SW480 (cell line): ENCODE measurements at places on chromosomes 1 and 21.
A peak's percentile ranks its signal among the peaks of the same experiment; 100 is the strongest.

DNA sequence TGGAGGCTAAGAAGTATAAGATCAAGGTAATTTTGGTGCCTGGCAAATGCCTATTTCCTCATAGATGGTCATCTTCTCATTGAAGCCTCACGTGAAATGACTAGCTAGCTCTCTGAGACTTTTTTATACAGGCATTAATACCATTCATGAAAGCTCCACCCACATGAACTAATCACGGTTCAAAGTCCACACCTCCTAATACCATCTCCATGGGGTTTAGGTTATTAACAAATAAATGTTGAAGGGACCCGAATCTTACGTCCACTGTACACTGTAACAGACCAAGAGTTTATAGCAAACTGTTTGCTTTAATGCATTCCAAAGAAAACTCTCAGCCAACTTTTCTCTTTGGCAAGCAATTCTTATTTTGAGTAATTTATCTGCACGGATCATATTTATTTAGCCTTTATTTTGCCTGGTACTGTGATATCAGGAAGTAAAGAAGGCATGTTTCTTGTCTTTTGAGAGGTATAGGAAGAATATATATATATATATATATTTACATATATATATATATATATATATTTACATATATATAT is 296.1 kb upstream of the LRRC7 start:
- DNase-seq, result no peak

DNA sequence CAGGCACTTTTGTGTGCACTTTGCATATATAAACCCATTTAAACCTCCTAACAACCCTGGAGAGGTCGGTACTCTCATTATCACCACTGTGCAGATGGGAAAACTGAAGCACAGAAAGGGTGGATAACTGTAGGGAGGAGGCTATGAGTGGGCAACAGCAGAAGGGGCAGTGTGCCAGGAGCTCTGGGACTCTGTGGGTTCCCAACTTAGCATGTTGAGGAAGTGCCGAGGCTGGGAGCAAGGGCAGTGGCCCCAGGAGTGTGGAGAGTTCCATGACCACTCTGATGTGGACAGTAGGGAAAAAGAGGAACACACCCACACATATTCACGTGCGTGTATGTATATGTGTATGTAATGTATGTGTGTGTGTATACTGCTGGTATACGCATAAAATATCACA is 25.7 kb upstream of the KCNC4 start:
- no peak for DNase-seq

GRCh38 chr1:39422614-39423013 is 68.8 kb upstream of the BMP8A start:
- no peak for DNase-seq

DNA sequence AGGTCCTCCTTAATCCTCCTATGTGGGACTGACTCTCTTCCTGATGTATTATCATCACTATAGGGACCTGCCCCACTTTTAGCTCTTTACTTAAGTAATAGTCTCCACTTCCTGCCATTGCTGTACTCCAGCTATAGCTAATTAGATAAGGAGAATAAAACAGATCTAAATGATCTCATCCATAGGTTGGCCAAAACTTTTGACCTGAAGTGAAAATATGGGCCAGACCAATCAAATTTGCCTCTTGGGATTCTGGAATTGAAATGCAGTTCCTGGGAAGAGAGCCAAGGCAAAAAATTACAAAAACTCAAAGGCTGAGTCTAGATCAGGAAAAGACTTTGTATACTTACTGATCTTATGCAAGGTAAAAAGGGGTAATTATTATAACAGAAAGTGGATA is 36.1 kb upstream of the PDE4B start:
- no peak for DNase-seq

DNA sequence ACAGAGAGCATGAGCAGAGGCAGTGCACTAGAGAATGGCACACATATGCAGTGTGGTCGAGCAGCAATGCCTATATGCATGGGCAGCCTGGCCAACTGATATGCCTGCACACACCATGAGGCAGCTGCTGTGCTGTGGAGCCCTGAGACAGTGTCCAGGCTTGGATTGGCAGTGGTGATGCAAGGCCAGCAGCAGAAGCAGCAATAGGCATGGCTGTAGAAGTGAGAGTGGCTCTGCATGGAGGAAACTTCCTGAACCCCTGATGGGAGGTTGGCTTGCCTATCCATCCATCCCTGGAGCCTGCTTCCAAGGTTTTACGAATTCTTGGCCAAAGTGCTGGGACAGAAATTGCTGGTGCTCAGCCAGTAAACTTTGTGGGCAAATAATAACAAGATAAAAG is 89.7 kb downstream of the DIRAS3 start:
- DNase-seq, result no peak

- no peak for DNase-seq
These were observed 78.8 kb upstream of the RBM34 start for GRCh38 chr1:235239851-235240250.

GRCh38 chr1:11541956-11542355 is 63.0 kb downstream of the DISP3 start:
- no peak for DNase-seq

DNA sequence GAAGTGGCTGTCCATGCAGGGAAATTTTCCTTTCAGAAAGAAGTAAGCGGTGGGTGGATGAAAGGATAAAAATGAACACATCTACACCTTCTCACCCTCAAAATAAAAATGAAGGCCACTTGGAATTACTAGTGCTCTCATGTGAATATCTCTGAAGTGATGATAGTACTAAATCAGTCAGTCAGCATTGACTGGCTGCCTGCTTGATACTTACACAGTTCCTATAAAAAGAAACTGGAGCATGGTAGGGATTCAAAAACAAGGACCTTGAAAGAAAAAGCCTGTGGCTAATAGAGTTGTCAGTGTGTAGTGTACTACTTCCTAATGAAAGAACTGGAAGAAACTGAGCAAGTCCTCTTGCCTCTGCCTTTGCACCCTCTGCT is 239.7 kb downstream of the HLX start:
- no peak for DNase-seq

DNA sequence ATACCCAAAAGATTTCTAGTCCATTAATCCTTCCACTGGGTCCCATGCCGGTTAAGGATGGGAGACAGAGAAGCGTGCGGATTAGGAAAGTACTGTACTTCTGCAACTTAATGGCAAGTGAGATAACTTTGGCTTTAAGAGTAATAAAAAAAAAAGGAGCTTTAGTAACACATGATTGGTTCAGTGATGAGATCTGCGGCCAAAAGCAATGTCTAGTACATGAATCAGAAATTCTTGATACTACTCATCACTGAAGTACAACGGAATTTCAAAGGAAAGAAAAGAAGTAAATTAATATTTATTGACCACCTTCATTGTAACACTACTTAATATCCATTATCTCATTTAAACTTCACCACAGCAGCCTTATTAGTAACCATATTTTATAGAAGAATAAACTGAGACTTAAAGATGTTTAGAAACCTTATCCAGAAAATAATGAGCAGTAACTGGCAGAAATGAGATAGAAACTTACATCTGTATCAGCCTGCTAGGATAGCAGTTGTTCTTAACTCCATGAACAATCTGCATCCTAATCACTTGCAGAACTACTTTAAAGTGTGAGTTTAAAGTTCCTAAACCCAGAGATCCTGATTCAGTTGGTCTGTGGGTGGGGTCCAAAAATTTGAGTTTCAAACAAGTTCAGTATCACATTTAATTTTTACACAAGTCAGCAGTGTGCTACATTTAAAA is 14.1 kb upstream of the NUF2 start:
- no peak for DNase-seq

DNA sequence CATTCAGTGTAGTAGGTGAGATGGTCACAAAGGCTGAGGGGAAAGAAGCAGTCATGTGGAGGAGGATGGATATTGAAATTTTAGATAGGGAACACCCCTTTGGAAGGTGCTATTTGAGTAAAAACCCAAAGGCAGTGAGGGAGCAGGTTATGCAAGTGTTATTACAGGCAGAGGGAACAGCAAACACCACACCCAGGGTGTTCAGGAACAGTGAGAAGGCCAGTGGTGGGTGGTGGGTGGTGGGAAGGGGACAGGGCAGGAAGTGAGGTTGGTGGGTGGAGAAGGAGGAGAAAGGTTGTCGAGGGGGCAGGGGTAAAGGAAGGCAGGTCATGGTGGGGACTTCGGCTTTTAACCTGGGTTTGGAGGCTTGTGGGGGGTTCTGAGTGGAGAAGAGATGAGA is 39.2 kb upstream of the SCMH1 start:
- no peak for DNase-seq

- no peak for DNase-seq
These were observed 709 bp downstream of the NECTIN4 start for GRCh38 chr1:161088587-161089110.

- DNase-seq, result no peak
These were observed 14.6 kb downstream of the OTUD7B start for GRCh38 chr1:149995927-149996326.

DNA sequence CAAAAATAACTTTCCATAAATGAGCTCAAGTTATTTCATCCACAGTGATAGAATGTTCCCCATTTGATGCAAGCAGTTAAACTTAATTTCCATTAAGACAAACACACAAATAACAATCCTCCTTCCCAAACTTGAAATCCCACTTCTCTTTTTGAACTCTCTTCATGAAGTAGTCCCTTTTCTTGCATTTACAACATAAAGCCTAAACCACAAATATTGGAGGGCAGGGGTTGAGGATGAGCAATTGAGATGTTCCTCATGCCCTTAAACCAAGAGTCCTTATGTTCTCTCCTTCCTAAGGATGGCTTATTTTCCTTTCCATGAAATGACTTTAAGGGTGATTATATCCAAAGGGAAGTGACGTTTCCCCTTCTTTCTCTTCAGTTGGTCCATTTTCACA is 228.8 kb downstream of the DISC1 start:
- DNase-seq, result no peak

DNA sequence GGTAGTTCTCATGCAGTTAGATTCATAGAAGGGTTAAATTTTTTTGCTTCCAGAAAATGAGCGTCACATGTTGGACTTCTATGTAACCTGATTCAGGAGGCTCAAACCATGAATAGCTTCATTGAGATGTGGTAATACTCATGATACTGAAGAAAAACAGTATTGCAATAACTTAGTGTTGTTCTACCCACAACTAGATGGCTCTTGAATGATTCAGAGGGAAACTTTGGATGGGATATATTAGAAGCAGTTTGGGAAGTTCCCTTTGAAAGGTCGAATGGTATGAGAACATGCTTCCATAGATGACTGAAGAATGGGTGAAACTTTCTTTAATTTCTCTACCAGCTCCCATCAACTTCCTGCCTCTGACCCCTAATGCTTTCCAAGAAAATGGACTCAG is 211.7 kb upstream of the PTGFR start:
- DNase-seq, result no peak

GRCh38 chr1:180376253-180376652 is 126.1 kb downstream of the ACBD6 start:
- DNase-seq, result no peak

- no peak for DNase-seq
These were observed 5.1 kb downstream of the AHCYL1 start for GRCh38 chr1:109989506-109990301.

DNA sequence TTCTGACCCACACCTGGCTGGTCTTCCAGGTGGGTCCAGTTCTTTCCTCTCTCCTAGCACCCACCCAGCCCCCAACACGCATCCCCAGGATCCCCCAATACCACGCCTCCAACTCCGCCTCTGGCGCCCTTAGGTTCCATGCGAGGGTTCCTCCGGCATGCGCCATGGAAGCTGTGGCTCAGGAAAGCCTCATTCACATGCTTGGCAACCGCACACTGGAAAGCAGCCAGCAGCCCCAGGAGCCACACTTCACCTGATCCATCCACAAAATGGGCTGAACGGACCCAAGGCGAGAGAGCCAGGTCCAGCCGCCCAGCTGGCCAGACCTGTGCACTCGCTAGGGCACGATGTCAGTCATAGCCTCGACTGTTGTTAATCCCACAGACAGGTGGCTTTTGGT is 161.2 kb downstream of the PSMG1 start:
- no peak for DNase-seq

DNA sequence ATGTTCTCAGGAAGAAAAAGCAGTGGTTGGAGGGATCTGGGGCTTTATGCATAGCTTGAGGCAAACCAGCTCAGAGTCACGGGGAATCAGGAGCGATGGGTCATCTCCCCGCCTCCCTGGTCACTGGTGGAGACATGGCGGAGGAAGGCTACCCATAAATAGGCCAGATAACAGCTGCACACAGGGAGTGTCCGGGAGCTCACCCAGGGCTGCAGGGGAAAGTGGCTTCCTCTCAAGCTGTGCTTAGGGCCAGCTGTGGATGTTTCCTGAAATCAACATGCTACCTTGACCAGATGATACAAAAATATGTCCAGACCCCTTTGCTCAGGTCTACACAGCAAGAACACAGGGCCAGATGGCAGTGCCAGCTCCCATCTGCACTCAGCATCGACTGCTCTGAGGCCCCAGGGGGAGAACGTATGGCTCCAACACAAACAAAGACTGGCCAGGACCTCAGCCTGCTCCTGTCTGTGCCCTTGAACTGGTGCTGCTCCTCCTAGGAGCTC is 27.1 kb upstream of the RERE start:
- DNase-seq, result no peak

- peak; percentile 75 for DNase-seq
These were observed 524 bp upstream of the TMCO4 start for GRCh38 chr1:19800076-19800804.

DNA sequence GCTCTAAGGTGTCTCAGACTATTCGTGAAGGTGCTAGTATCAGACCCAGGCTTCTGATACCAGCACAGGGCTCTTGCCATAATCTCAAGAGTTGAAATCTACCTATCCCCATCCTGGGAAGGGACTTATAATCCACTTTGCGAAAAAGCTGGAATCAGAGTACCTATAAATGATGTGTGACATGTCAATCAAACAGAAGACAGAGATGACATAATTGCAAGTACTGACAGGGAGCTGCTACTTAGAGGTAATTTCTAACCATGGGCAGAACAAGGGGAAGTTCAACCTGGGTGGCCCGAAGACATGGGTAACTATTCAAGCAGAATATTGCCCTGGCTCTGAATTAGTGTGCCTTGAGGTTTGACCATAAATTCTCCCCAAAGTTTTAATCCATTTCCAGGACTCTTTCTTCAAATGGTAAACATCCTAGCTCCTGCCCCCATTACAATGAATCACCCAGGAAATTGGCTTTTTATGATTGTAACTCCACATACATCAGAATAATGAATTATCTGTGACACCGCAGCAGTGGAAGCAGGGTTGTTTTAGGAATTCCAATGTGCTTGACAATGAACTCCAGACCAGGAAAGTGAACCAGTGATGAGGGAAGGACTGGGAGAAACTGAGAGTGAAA is 37.2 kb downstream of the KANK4 start:
- peak; percentile 58 for DNase-seq

- DNase-seq, result no peak
These were observed 239.0 kb downstream of the RHOU start for GRCh38 chr1:228974273-228974672.
